Astrocyte (in vitro differentiated cells and primary cell): ENCODE measurements at places on chromosomes 1 and 21.
A peak's percentile ranks its signal among the peaks of the same experiment; 100 is the strongest.

DNA sequence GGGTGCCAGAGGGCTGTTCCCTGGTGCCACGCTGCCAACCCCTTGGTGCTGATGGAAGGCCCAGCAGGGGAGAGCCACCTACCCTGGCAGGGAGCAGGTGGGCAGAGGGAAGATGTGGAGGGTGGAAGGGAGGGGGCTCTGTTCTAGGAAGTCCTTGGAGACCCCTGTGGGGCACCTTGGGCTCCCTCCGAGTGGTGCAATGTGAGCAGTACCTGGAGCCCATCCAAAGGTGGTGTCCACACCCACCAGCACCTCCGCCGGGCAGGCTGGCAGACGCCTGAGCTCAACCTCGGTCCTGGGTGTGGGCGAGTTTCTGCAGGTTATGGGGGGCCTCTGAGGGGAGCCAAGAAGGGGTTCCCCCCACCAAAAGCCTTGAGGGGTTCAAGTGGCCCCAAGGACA is 11.3 kb upstream of the DNMT3L start:
- DNase-seq, result no peak

DNA sequence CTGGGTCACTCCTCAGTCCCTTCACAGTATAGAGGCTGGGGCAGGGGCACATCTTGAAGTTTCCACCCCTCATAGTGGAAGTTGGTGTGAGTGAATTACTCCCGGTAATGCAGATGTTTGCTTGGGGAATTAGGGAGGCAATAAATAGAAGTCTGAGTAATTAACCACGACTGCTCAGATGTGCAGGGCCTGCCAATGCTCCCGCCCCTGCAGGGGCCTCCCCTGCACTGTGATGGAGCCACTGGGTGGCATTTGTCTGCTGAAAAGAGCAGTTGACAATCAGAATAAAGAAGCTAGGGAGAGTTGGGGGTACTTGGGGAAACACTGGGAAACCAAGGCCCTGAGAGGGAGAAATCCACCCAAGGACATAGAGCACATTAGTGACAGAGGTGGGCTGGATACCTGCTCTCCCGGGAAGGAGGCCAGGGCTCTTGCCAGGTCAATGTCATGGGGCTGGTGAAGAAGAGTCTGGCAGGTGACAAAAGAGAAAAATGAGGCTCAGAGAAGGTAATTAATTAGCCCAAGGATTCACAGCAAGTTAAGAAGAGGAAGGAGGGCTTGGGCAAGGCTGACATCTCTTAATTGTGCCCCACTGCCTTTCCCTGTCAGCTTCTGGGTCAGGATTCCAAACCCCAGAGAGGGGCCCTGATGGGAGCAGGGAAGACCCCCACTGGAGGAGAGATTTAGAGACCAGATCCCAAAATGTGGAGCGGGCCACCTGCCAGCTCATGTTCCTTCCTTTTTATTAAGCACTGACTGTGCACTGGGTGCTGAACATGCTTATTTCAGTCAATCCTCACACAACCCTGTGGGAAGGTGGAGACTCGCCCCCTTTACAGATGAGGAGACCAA is 436.2 kb downstream of the MATN1 start:
- DNase-seq, result no peak

DNA sequence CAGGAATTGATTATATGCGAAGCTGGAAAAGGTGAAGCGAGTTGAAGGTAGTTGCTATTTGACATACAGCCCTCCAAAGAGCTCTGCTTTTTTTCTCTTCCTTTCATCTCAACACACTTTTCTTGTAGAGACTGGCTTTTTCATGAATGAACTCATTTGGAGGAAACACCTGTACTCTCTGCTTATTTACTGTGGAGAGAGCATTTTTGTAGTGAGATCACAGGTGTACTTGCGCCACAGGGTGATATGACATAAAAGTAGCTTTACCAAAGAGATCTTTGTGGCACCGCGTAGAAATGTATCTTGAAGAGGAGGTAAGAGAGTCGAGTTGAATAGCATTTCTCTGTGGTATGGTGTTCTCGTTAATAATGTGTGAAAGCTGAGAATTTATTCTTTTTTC is 187.6 kb downstream of the VPS13D start:
- no peak for DNase-seq

DNA sequence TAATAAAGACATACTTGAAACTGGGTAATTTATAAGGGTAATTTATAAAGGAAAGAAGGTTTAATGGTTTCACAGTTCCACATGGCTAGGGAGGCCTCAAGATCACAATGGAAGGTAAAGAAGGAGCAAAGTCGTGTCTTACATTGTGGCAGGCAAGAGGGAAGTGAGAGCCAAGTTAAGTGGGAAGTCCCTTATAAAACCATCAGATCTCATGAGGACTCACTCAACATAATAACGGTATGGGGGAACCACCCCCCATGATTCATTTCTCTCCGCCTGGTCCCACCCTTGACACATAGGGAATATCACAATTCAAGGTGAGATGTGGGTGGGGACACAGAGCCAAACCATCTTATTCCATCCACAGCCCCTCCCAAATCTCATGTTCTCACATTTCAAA is 76.8 kb upstream of the ZNF678 start:
- DNase-seq, result no peak

DNA sequence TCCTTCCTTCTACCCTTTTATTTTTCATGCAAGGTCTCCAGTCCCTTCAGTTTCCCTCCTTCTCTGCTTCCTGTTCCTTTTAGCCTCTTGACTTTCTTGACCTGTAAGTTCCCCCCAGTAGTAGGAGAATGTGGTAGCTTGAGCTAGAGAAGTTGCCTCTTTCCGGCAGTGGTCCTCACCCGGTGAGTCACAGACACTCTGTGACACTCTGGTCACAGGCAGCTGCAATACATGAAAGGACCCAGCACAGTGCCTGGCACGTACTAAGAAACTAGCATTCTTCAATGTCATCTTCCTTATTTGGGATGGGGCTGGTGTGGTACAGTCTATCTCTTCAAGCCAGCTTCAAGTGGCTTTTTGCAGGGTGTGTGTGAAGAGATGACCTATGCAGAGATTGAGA is 16.0 kb downstream of the PFKFB2 start:
- no peak for DNase-seq

GRCh38 chr1:229325853-229326487 is 16.9 kb downstream of the CCSAP start:
- no peak for DNase-seq

DNA sequence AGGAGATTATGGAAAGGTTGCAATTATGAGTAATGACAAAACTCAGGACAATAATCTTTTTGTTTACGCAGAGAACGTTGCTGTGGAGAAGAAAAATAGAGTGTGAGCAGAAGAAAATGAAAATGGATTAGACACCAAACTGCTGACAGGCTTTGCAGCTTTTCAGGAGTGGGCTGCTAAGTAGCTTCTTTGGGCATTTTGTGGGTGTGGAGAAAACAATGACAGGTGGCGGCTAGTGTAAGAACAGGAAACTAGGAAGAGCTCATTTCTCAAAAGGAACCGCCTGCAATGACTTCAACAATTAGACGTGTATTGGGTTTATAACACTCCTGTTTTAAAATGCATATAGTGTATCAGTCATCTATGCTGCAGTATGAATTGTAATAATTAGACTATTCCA is 18.3 kb upstream of the PALMD start:
- no peak for DNase-seq

- no peak for DNase-seq
Measured at GRCh38 chr1:89602871-89603404, 30.0 kb upstream of the LRRC8C start.

DNA sequence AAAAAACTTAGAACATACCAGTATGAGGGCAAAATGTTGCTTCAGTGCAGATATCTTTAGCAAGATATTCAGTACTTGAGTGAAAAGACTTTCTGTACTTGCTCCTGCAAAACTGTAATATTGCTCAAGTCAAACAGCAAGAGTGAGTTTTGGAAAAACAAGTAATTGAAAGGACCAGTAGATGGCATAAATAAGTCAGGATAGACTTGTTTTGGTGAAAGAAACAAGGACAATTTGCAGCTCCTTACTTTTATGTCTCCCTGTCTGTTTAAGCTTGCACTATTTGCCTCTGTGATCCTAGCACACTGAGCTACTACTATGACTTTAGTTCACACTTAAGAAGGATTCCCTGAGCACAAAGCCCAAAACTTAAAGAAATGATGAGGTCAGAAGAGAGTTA is 39.1 kb downstream of the IFI44 start:
- peak; percentile 27 for DNase-seq

- DNase-seq, result no peak
Measured at GRCh38 chr1:178627037-178627436, 98.0 kb upstream of the RALGPS2 start.

DNA sequence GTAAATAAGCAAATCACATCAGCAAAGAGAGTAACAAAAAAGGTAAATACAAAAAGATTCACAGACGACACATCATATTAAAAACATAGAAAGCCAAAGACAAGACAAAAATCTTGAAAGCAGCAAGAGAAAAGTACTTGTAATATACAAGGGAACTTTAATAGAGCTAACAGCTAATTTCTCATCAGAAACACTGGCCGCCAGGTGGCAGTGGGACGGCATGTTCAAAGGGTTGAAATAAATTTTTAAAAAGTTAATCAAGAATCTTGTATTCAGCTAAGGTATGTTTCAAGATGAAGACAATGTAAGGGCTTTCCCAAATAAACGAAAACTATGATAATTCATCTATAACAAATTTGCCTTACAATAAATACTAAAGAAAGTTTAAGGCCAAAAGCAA is 358.1 kb downstream of the LRRIQ3 start:
- no peak for DNase-seq

GRCh38 chr1:96996001-96996400 is 274.4 kb downstream of the PTBP2 start:
- DNase-seq, result no peak

DNA sequence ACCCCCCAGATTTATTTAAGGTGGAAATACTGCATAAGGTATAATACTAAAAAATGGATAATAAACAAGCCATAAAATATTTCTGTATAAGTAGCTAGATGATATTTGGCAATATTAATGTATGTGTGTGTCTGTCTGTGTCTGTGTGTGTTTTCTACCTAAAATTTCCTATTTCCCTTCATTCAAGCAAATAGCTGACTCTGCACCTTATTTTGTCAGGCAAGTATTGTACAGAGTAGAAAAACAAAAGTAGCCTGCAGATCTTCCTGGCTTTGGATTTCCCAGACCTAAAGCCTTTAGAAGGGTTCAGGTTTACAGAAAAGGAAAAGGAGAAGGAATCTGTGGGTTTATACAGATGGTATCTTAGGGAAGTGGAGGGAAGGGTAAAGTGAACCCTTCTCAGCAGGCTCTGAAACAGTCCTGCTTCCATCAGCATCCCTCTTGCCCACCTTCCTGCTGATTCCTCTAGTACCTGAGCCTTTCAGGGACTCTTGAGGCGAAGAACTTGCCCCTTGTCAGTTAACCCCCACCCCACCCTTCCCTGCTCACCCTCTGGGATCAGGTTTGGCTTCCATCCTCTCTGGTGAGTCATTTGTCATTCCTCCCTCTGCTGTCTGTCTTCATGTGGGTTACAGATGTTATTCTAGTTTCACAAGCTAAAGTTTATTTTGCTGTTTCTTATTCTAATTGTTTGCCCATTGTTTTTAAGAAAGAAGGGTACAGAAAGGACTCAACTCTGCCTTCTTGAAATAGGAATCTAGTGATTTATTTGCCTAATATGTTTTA is 21.7 kb upstream of the RGS16 start:
- no peak for DNase-seq

DNA sequence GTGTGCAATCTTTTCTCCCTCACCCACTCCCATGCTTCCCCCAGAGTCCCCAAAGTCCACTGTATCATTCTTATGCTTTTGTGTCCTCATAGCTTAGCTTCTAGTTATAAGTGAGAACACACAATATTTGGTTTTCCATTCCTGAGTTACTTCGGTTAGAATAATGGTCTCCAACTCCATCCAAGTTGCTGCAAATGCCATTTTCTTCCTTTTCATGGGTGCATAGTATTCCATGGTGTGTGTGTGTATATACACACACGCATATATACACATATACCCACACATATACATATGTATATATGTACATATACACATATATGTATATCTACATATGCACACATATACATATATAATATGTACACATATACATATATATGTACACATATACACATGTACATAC is 69.3 kb downstream of the ERG start:
- no peak for DNase-seq

DNA sequence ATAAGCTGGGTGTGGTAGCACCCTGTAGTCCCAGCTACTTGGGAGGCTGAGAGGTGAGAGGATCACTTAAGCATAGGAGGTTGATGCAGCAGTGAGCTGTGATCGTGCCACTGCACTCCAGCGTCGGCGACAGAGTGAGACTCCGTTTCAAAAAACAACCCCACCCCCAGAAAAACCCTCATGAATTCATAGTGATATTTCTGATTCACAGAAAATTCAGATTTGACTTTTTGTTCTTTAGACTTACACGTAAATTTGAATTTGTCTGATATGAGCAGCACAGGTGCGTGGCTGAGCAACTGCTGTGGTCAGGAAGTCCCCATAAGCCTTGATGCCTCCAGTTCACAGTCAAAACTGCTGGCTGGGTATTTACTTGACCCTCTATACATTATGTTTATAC is 10.0 kb upstream of the MORC3 start:
- no peak for DNase-seq

DNA sequence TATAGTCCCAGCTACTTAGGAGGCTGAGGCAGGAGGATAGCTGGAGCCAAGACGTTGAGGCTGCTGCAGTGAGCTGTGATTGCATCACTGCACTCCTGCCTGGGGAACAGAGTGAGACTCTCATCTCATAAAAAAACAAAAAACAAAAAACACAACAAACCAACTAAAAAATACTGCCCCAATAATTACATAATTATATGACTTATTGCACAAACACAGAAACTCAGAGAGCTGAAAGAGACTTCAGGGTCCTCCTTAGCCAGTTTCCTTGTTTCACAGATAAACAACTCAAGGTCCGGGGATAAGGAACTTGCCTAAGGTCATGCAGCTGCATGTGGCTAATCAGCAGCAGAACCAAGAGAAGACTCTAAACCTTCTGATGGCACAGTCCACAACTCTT is 11.9 kb downstream of the EXTL2 start:
- DNase-seq, result no peak

DNA sequence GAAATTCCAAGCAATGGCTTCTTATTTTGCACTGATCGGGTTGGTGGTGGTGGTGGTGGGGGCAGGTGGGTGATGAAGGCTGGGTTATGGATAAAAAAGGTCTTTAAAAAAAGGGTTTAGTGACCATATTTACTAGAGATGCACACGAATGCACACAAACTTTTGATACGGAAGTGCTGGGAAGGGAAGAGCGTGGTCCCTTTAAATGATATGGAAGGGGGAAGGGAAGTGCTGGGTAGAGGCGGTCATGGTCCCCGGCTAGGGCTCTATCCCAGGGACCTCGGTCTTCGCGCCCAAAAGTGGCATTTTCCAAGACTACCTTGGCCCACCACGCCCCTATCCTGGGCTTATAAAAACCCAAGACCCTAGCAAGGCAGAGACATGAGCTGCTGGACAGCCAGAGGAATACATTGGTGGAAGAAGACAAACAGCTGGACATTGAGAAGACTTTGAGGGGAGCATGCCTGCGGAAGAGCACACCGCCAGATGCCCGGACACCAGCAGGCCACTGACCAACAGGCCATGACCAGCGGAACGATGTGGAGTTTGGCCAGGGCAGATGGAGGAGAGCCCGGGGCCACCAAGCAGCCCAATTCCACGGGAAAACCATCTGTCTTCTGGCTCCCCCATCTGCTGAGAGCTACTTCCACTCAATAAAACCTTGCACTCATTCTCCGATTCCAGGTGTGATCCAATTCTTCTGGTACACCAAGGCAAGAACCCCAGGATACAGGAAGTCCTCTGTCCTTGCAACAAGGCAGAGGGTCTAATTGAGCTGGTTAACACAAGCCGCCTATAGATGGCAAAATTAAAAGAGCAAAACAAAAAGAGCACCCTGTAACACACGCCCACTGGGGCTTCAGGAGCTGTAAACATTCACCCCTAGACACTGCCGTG is 1720.2 kb downstream of the MRPL39 start:
- DNase-seq, result no peak

GRCh38 chr1:177591155-177591554 is 378.7 kb downstream of the SEC16B start:
- no peak for DNase-seq
